NCI-H1436 (cell line): ENCODE measurements at places on chromosomes 6 and 20.

- no peak for DNase-seq
Measured at GRCh38 chr6:156391061-156391672, 386.0 kb upstream of the ARID1B start.

GRCh38 chr6:7900621-7901020 is 10.0 kb downstream of the TXNDC5 start:
- no peak for DNase-seq

GRCh38 chr6:54115966-54116365 is 4.7 kb downstream of the MLIP start:
- DNase-seq = no peak

- no peak for DNase-seq
Measured at GRCh38 chr6:44940367-44940766, 387.8 kb upstream of the RUNX2 start.

GRCh38 chr20:12331236-12331635 is 413.5 kb downstream of the BTBD3 start:
- DNase-seq = no peak

GRCh38 chr6:148179786-148180185 is 162.9 kb upstream of the SASH1 start:
- no peak for DNase-seq

- no peak for DNase-seq
Measured at GRCh38 chr6:56140090-56140489, 107.3 kb downstream of the COL21A1 start.

DNA sequence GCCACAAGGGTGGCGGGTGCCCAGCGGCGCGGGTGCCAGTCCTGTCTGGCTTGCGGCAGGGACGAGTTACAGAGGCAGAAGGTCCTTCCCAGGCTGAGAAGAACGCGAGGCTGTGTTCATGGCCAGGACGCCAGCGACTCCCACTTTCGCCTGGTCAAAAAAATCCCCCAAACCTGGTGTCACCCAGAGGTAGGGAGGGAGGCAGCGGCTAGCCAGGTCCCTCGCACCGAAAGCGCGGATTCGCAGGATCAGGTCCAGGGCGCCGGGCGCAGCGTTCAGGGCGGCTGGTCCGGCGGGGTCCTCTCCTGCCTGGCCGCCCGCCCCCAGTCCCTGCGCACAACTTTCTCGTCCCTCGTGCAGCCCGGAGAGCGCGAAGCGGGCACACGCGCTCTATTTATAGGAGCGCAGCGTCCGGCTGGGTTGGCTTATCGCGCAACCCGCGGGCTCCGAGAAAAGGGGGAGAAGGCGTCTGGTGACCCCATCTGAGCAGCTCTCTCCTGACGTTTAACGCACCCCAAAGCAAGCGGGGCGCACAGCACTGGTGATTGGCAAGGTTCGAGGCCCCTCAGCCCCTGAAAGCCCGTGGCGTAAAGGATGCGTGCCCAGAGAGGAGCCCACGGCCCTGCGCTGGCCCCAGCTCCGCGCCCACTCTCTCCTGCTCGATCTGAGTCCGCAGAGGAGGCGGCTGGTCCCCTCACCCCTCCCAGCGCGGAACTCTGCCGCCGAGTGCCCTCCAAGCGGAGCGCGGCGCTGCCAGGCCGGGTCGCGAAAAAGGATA is 519 bp downstream of the CBLN4 start:
- no peak for DNase-seq

DNA sequence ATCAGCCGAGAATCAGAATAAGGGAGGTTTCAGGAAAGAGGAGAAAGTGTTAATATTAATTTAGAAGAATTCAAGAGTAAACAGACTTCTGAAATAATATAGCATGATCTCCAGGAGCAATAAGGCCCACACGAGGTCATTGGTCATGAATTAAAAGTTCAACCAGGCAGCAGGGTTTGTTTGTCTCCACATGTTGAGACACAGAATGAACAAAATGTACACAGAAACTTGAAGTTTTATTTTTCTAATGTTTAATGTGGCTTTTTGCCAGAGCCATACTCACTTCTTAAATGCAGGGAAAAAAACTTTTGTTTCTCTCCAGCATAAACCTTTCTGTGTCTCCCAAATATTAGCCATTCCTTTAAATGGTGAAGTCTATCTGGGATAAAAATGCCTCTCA is 504.5 kb downstream of the HDGFL1 start:
- DNase-seq = no peak

DNA sequence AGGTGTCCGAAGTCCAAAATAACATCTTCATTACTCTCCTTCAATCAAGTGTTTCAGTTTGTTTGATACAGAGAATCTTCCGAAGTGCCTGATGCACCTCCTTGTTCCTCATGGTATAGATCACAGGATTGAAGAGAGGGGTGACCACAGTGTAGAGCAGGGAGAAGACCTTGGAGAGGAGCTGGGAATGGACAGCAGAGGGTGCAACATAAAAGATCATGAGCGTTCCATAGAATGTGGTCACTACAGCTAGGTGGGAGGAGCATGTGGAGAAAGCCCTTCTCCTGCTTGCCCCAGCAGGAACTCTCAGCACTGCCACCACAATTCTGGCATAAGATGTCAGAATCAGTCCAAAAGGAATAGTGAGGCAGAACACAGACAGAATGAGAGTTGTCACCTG is 11.9 kb downstream of the OR12D1 start:
- no peak for DNase-seq

GRCh38 chr6:121506761-121507754 is 71.6 kb downstream of the GJA1 start:
- no peak for DNase-seq

GRCh38 chr20:834151-834746 is 734 bp downstream of the FAM110A start:
- no peak for DNase-seq

GRCh38 chr6:45647341-45648261 is 269.9 kb upstream of the SUPT3H start:
- no peak for DNase-seq

GRCh38 chr6:125871365-125871764 is 80.6 kb downstream of the NCOA7 start:
- DNase-seq = peak; percentile 88

DNA sequence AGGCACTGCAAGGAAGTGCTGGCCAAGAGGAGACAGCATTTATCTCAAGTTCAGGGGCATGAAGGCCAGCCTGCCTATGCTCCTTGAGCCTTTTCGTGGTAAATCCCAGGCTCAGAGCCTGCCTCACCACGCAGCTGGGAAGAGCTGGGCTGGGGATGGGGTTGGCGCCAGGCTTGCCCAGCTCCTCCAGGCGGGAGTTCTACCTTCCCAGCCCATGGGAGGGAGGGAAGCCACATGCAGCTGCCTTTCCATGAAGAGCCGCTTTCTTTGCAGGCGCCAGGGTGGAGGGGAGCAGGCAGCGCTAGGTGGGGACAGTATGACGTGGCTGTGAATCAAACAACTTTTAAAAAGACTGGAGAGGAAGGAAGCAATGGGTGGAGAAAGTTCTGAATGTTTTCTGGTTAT is 19.5 kb upstream of the SIRT5 start:
- DNase-seq = no peak

DNA sequence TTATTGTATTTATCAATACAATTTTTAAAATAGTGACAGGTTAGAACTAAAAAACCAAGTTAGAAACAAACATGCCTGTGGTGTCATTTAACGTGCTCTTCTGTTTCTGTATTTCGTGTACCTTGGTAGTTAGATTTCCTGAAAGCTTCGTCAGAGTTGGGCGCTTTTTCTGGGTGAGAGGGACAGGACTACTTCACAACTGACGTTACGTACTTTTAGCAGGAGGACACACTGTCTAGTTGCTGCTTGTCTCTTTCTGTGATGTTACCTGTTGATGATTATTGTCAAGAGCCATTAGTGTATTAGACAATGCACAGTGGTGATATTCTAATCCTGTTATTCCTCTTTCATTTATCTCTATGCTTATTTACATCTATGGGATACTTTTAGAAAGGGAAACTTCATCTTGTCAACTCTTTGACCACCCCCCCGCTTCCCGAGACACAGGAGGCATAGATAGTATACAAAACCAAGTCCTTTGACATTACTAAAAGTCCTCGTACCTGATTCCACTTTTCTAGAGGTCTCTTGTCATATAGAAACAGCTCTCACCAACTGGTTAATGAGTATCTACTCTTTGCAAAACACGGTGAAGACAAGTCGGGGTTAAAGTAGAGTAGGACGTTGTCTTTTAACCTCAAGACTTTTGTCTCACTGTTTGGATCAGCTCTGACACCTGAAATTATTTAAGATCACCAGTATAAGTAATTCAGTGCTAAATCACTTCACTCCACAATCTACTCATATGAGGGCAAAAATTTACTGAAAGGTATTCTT is 96.3 kb downstream of the LYRM2 start:
- DNase-seq = no peak

GRCh38 chr6:38182426-38182825 is 362.9 kb downstream of the ZFAND3 start:
- DNase-seq = no peak

DNA sequence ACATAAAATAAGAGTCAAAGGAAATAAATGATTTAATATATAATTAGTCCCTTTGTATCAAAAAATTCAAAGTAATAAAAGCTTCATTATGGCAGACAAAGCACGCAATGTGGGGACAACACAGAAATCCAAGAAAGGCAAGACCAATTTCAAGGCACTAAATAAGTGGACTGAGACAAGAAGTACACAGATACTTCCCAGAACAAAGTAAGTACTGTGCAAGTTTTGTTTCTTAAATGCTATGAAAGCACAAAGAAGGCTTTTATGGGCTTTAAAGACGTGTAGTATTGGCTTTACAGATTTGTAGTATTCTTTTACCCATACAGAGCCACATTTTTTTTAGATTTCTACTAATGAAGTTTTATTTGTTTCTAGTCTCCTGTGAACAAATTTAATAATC is 174.6 kb downstream of the TRDN start:
- no peak for DNase-seq

DNA sequence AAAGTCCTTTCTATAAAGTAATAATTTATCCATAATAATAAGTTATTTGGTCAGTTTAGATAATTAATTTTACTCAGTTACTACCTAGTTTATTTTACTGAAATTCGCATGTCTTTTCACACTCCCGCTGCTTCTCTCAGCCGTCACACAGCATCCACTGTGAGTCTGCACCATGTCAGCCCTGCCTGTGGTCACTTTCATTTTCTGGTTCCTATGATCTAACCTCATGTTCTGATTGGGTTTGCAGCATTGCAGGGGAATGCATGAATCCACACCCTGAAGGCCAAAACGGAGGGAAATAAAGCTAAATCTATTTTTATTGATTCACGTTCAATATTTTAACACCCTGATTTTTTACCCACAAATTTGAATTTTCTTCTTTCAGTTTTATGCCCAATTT is 47.4 kb downstream of the PDE10A start:
- DNase-seq = no peak

GRCh38 chr6:137727216-137727765 is 139.8 kb upstream of the TNFAIP3 start:
- DNase-seq = no peak

DNA sequence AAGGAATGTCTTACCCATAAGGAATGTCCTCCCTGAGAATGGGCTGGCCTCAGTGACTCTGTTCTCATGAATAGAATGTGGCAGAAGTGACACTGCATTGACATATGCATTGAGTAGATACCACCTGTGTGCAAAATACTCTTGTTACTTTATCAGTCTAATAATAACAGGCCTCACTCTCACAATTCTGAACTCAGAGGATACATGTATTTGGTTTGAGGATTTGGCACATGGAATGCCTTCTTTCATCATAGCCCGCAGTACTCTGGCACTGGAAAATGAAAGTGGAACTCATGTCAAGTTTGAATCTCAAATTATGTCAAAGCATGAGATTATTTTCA is 52.9 kb upstream of the PLCB4 start:
- no peak for DNase-seq

DNA sequence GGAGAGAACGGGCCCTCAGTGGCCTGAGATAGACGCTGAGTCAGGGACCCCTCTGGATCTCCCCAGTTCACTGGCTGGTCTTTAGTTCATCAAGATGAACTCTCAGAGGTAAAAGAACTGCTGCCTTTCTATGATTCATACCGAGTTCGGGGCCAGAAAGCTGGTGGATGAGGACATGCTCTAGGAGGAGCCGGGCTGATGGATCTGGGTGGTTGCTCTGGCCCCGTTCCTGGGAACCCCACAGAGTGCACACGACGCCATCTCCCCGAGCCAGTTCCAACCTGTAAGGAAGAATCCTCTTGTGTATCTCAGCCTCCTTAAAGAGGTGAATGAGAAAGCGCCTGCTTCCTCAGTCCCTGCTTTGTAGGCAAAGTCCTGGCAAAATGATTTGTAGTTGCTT is 142.6 kb upstream of the PDE10A start:
- no peak for DNase-seq

- no peak for DNase-seq
Measured at GRCh38 chr6:132495604-132496079, 17.3 kb downstream of the STX7 start.

DNA sequence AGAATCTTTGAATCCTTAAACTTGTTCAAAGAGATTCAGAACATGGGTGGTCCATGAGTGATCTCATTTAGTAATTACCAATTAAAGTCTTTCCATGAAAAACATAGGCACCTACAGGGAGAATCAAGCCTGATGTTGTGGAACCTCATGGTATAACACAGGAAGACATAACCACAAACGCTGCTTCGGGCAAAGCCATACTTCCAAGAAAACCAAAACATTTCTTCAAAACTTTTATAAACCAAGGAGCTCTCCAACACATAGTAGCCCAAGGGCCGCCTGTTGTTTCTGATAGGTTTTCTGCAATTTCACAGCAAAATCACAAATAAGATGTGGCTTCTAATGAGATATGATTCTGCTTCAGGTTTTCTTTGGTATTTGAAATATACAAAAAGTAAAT is 2.5 kb downstream of the CHD6 start:
- no peak for DNase-seq

DNA sequence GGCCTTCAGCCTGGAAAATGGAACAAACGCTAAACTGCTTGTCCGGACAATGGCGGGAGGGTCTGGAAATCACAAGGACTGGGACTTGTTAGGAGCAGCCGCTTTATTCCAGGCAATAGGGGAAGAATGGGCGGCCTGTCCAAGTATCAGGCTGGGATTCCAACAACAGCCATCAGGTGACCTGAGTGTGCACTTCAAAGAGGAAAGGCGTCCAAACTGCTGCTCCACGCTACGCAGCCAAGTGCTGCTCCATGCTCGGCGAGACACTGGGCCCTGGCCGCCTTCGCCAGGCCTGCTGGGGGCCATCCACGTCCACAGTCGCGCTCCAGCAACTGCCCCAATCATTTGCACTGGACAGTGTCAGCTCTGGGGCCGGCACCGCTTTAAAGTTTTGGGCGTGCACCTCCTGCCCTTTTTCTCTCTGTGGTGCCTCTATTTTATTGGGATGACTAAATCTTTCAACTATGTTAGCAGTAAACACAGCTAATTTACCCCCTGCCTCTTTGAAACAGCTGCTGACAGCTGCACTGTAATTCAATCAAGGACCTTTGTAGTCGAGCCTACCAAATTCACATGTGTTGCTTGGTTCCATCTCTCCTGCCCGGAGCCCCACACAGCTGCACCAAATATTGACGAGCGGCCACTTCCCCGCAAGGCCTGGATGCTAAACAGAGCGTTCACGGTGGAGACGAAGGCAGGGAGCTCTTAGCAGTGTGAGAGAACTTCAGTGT is 98.3 kb downstream of the BMP7 start:
- no peak for DNase-seq

- DNase-seq = no peak
Measured at GRCh38 chr6:122695188-122695587, 84.3 kb upstream of the FABP7 start.
